ENCODE measurements at places on chromosomes 13 and 19. TPM values are rescaled to one million over a fixed set of nuclear protein-coding genes. Genes with fewer than 3 reads are reported as not detected.
A peak's percentile ranks its signal among the peaks of the same experiment; 100 is the strongest.

RFPL4AL1 gene
- not detected for polyA plus RNA-seq

CEACAM7 gene
- polyA plus RNA-seq = not detected

- DNase-seq = peak; percentile 51
Observed at GRCh38 chr13:98158172-98158899, 15.4 kb downstream of the FARP1 start.

GRCh38 chr13:103517066-103517767, 451.0 kb upstream of the SLC10A2 start:
- no peak for DNase-seq

Data from testis (tissue), 5 donors.